ENCODE measurements at places on chromosomes 5 and 9.
A peak's percentile ranks its signal among the peaks of the same experiment; 100 is the strongest.

DNA sequence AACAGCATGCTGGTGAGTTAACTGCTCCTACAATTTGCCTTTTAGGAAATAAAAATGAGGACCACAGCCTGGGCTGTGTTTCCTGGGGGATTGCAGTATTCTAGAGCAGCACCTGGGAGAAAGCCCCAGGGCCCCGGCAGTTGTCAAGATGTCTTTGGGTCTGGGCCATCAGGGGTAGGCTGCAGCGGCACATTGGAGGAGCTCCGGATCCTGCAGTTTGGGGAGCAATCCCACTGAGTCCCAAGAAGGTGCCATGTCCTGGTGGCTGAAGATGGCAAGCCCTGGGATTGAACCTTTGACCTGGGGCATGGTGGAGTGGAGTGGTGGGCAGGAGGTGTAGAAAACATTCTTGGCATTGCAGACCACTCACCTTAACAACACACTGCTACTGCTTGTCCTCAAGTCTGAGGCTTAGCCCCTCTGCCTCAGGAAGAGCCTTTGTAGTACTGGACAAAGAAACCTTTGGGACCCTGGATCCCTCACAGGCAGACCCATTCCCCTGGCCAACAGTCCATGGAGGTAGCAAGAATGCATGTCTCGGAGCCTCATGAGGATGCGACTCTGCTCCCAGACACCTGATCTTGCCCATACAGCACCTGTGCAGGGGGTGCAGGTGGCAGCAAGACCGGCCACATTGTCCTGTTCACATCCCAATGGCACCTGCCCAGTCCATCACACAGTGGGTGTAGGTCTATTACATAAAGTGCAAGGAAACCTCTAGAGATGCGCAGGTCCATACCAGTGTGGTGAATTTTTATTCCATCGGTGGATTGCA lies 159.1 kb upstream of the IRX2 start:
- DNase-seq, result no peak

- DNase-seq, result no peak
Observed at GRCh38 chr9:27829621-27830020, 256.3 kb upstream of the C9orf72 start.

DNA sequence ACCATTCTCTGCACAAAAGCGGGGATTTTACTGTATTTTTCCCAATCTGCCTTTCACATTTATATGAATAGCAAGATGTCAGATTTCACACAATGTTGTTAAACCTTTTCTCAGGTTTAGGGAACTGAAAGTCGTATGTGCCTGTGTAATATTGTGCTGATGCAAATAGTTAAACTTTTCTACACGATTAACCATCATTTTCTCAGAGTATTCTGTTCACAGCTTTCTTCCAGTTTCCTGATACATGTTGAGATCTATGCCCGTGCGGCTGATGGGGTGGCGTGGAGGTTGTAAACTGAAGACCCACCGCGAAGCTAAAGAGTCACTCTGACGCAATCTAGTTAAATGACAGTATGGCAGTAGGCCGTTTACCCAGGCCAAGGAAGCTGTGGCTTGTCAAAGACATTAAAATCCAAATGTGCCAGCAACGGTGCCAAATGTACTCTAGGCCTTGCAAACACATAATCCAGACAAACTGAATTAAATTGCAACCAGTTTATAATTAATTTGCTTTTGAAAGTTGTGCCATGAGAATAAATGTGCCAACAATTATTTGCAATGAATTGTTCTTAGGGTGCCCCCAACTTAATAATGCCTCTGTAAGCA lies 145.7 kb downstream of the EBF1 start:
- DNase-seq, result no peak

DNA sequence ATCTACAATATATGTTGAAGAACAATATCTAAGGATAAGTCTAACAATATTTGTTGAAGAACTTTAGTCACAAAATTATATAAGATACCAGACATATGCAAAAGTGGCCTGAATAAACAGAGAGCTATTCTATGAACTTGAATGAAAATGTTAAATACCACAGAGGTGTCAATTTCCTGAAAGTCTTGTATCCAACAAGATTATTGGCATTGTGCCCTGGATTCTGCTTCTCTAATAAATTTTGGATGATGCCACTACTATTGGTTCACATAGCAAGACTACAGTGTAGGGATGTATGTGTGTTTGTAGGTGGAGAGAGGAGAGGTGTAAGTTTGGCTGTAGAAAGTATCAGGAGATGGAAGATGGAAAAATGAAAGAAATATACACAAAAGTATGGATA lies 731.8 kb upstream of the RGMB start:
- DNase-seq, result no peak

GRCh38 chr9:76793784-76794431 lies 29.7 kb downstream of the PCA3 start:
- no peak for DNase-seq

DNA sequence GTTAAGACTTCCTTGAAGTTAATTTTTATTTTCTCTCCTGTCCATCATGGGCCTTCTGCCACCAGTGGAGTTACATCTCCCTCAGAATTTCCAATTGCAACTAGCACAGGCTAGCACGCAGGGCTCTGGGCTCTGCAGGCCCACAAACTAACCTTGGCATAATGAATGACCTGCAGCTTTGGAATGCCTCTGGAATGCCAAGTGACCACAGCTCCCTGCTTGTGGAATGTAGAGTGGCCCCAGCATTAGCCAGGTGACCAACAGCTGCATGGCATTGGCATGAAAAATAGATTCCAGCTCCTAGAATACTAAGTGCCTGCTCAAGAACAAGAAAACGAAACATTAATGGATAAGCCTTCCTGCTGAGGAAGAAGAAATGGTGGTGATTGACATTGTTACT lies 726.1 kb downstream of the BRINP1 start:
- no peak for DNase-seq

- no peak for DNase-seq
Observed at GRCh38 chr9:18947892-18948339, 85.1 kb downstream of the SAXO1 start.

- DNase-seq, result no peak
Observed at GRCh38 chr5:138466125-138466899, 1.0 kb downstream of the EGR1 start.

- DNase-seq, result no peak
Observed at GRCh38 chr5:179486596-179487051, 63.7 kb upstream of the RUFY1 start.

- DNase-seq, result no peak
Observed at GRCh38 chr9:72577212-72577753, 55.9 kb downstream of the TMC1 start.

DNA sequence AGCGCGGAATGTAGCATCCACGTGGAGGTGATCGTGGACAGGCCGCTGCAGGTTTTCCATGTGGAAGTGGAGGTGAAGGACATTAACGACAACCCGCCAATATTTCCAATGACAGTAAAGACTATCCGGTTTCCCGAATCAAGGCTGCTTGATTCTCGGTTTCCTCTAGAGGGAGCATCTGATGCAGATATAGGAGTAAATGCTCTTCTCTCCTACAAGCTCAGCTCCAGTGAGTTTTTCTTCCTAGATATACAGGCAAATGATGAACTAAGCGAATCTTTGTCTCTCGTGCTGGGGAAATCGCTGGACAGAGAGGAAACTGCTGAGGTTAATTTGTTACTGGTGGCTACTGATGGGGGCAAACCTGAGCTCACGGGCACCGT lies 598 bp downstream of the PCDHA2 start:
- no peak for DNase-seq

GRCh38 chr5:117486261-117486660 lies 911.6 kb upstream of the SEMA6A start:
- DNase-seq, result no peak

- no peak for DNase-seq
Observed at GRCh38 chr5:179176166-179176565, 116.0 kb downstream of the ZNF354C start.

DNA sequence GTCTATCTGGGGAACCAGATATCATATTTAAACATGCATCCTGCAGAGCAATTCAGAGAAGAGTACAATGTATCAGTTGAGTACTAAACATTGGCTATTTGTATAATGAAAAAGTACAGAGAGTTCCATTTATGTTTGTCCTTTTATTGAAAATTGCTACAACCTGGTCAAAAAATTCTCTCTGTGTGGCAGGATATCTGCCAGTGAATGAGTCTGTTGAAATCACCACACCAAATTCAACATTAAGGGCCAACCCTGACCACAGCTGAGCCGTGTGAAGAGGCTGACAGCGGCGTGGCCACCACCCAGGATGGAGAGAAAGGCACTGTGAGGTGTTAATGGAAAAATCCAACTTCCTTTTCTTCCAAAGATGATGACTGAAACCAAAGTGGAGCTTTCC lies 422.7 kb upstream of the PIK3R1 start:
- DNase-seq, result no peak

DNA sequence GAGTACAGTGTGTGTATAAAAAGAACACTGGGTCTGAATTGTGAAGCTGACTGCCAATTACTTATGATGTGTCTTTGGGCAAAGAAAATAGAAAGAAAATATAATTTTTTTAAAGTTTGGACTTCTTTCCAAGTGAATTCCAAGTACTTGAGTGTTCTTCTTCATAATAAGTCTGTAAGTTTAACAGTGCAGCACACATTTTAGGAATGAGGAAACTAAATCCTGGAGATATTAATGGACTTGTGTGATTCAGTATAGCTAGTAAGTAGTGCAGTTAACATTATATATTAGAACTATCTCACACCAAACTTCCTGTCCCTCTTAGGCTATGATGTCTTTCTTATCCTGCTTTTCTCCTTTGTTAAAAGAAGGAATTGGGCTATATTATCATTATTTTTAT lies 1953.8 kb downstream of the MAT2B start:
- DNase-seq, result no peak

GRCh38 chr9:37197158-37198038 lies 77.0 kb downstream of the ZCCHC7 start:
- DNase-seq, result no peak

DNA sequence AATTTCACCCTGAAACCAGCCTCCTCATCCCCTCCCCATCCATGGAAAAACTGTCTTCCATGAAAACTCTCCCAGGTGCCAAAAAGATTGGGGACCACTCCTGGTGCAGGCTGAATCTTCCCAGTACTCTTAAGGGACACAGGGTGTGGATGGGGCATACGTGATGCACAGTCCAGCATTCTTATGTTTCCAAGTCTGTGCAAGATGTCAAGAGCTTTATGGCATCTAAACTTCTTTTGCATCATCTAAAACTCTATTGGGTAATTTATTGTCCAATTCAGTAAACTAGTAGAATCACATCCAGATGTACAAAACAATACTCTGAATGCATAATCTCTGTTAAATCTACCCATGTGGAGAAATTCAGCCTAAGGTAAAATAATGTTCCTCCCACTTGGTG lies 9.3 kb upstream of the FGD3 start:
- DNase-seq, result no peak

DNA sequence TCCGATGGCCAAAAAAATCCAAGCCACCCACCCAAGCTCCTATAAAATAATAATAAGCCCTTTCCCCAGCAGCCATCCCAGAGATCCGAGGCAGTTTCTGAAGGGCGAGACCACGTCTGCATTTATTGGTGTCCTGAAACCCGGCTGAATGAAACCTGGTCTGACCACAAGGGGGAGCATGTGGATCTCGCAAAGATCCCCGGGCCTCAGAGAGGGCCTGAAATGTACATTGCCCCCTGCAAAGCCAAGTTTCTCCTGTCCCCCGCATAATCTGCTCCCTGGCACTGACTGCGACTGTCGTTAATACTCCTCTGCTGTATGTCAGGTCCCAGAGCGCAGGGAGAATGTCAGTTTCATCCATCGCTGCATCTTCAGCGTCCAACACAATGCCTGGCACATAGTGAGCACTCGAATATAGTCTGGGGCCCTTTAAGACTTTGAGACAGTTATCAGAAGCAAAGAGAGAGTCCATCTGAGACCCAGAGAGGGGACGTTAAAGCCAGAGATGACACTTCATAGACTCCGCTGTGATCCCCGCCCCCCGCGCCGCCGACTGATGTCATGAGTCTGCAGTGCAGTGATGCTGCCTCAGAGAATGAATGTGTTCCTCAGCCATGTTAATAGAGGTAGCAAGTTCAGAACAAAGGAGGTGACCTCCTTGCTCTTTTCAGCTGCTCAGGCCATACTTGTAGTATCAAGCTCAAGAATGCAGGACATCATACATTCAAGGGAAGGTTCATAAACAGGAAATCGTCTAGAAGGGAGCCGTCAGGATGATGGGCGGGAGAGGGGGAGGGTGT lies 74.5 kb upstream of the BARHL1 start:
- peak; percentile 55 for DNase-seq

- DNase-seq, result no peak
Observed at GRCh38 chr5:126855266-126855665, 78.3 kb downstream of the LMNB1 start.

- DNase-seq, result no peak
Observed at GRCh38 chr5:179620293-179620692, 3.2 kb downstream of the HNRNPH1 start.

- DNase-seq, result no peak
Observed at GRCh38 chr5:173329491-173330337, 1.5 kb upstream of the STC2 start.

GRCh38 chr5:173781816-173782670 lies 106.1 kb upstream of the CPEB4 start:
- DNase-seq, result peak; percentile 17

DNA sequence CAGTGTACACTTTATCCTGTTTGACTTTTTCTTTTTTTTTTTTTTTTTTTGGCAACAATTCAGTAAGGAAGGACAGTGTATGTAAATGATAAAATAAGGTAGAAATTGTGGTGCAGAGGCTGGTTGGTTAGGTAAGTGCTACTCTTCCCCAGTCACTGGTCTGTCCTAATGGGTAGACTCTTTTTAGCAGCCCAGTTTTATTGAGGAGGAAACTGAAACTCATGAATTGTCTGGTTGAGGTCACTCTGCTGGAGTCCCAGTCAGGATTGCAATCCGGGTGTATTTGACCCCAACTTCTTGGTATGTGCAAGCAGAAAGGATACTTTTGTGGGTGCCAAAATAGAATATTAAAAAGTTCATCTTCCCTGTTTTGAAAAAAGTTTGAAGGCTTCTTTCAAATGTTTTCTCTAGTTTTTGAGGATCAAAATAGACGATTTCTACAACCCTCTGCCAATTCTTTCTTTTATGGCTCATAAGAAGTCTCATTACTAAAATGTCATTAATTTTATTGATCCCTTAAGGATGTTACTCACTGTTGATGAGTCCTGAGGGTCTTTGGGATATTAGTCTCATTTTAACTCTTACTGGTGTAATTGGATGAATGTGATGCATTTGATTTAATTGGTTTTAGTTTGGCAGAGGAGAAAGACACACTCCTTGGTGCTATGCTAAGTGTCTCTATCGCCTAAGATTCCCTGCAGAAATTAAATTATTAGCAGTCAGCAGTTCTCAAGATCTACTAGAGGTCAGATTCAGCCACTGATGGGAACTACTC lies 171.9 kb downstream of the KDM4C start:
- DNase-seq, result no peak

GRCh38 chr5:5544094-5544663 lies 121.7 kb downstream of the ICE1 start:
- no peak for DNase-seq
